ENCODE measurements at places on chromosomes 13 and 19.

- DNase-seq, result no peak
These were observed 290.7 kb downstream of the ATP8A2 start for GRCh38 chr13:25662516-25662915.

GRCh38 chr13:103203735-103204330, 137.6 kb upstream of the SLC10A2 start:
- no peak for DNase-seq

- DNase-seq, result no peak
These were observed 78.9 kb upstream of the OLFM4 start for GRCh38 chr13:52949742-52950141.

DNA sequence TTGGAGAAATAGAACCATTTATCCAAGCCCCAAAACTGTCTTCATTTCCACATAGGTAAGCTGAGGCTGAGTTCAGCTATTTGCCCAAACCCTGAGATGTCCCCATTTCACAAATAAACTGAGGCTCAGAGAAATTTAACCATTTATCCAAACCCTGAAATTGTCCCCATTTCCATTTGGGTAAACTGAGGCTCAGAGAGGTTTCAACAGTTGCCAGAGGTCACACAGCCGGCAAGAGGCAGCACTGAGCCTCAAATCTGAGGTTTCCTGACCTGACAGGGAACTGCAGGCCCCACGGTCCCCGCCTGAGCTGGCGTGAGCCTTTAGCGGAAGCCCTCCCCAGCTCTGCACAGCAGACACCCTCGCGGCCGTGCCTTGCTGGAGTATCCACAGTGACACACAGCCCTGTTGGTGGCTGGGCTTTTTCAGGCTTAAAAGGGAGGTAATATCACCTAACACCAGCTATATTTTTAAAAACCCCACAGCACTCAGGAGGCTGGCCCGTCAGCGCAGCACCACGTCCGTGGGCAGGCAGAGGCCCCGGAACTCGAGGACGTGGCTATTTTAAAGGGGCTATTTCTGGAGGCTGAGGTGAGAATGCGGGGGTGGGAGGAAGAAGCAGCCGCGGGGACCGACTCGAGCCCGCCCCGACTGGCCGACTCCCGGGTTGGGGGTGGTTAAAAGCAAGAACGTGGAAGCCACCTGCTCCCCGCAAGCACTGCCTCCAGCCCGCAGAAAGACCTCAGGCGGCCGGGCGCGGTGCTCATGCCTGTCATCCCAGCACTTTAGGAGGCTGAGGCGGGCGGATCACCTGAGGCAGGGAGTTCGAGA, 18.5 kb downstream of the PTPRS start:
- DNase-seq, result no peak

DNA sequence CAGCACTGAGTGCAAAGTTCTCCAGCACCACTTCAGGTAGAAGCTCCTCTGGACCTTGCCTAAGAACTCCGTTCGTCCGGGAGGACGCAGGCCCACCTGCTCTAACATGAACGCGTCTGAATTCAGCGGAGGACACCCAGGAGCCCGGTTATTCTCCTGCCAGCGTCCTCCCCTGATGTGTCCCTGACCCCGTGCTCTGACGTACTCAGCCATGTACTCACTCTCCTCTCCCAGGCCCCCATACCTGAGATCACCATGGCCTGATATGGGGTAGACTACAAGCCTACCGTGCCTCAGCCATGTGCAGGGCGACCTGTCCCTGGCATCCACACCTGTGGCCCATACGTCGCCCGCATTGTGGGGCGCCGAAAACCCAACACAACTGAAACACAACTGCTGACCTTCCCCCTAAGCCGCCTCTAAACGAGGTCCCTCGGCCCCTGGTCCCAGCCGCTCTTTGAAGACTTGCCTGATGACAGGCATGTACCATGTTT, 744 bp upstream of the ZNF584 start:
- DNase-seq, result no peak

GRCh38 chr13:45298206-45298505, 42.8 kb downstream of the TPT1 start:
- no peak for DNase-seq

- DNase-seq, result no peak
These were observed 30.9 kb downstream of the TUBA3C start for GRCh38 chr13:19150712-19151228.

DNA sequence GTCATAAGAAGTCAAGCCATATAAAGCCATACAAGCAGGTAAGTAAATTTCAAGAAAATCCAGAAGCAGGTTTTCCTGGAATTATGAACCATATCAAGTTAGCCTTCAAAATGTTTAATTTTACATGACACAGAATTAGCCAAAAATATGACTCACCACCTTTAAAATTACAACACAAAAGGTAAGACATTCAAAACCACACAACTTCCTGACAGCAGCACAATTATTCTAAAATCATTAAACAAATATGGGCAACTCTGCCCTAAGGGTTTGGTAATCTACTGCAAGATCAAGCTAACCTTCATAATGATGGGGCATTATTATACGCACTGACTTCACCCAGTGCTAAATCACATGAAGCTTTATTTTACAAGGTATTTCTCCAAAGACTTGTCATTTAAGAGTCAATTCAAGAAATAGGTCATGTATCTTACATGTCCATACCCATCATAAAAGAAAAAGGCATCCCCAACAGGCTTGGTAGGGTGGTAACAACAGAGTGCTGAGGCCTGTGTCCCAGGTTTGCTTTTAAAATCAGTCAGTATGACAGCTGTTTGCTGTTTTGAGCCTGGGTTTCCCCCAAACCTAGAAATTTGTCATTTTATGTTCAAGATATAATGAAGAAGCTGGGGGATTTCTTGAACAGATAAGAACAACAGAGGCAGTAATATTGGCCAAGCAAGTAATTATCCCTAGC, 15.2 kb downstream of the RCBTB1 start:
- DNase-seq, result no peak

DNA sequence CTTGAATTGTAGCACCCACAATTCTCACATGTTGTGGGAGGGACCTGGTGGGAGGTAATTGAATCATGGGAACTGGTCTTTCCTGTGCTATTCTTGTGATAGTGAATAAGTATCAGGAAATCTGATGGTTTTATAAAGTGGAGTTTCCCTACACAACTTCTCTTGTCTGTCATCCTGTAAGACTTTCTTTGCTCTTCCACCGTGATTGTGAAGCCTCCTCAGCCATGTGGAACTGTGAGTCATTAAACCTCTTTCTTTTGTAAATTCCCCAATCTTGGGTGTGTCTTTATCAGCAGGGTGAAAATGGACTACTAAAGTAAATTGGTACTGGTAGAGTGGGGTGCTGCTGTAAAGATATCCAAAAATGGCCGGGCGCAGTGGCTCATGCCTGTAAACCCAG, 215.6 kb downstream of the LIG4 start:
- DNase-seq, result no peak

All from substantia nigra (tissue), 51 donors.